Glutamatergic neuron (in vitro differentiated cells): ENCODE measurements at places on chromosomes 7 and 10. TPM values are rescaled to one million over a fixed set of nuclear protein-coding genes. Genes with fewer than 3 reads are reported as not detected.

TMEM273 gene
- 0.39 TPM for total RNA-seq

DRGX gene
- 65.2 TPM for total RNA-seq

NODAL gene
- not detected for total RNA-seq

MTERF1 gene
- 17.0 TPM for total RNA-seq

CRCP gene
- 29.1 TPM for total RNA-seq

ANXA8 gene
- not detected for total RNA-seq

MRLN gene
- not detected for total RNA-seq

PLPP4 gene
- total RNA-seq: 2.6 TPM

NEUROD6 gene
- not detected for total RNA-seq

CACNB2 gene
- total RNA-seq: 3.2 TPM

CLRN3 gene
- not detected for total RNA-seq

ITPRID1 gene
- not detected for total RNA-seq

BLNK gene
- total RNA-seq: not detected

NEURL1 gene
- total RNA-seq: 3.1 TPM

ETV1 gene
- total RNA-seq: 51.8 TPM

UCN3 gene
- total RNA-seq: not detected

CALHM1 gene
- not detected for total RNA-seq

ASB10 gene
- not detected for total RNA-seq

C7orf57 gene
- total RNA-seq: not detected

LAMTOR4 gene
- total RNA-seq: 66.9 TPM

LIPJ gene
- 0.22 TPM for total RNA-seq

WDR86 gene
- total RNA-seq: 70.5 TPM

SPACDR gene
- 1.7 TPM for total RNA-seq

C10orf105 gene
- not detected for total RNA-seq

LIPF gene
- not detected for total RNA-seq

GALNT17 gene
- 42.0 TPM for total RNA-seq

SPDYE2B gene
- not detected for total RNA-seq

IL15RA gene
- not detected for total RNA-seq

CLDN4 gene
- 0.54 TPM for total RNA-seq

SFMBT2 gene
- 9.1 TPM for total RNA-seq

SSC4D gene
- total RNA-seq: 6.1 TPM

CLEC2L gene
- total RNA-seq: 3.1 TPM

OR6B1 gene
- not detected for total RNA-seq

EPHB4 gene
- total RNA-seq: 21.5 TPM

RNF148 gene
- total RNA-seq: not detected

EBF3 gene
- total RNA-seq: 544 TPM

SLC13A1 gene
- not detected for total RNA-seq

GRID2IP gene
- total RNA-seq: 0.66 TPM

MSS51 gene
- 3.5 TPM for total RNA-seq

EPO gene
- not detected for total RNA-seq
